Activated CD4-positive, alpha-beta T cell treated with anti-CD3 and anti-CD28 coated beads, Interleukin-2, amount 50 U/mL, for 48 hours (primary cell): ENCODE measurements at places on chromosomes 2 and 18.

GRCh38 chr2:29619689-29620088, 301.7 kb downstream of the ALK start:
- no peak for DNase-seq

DNA sequence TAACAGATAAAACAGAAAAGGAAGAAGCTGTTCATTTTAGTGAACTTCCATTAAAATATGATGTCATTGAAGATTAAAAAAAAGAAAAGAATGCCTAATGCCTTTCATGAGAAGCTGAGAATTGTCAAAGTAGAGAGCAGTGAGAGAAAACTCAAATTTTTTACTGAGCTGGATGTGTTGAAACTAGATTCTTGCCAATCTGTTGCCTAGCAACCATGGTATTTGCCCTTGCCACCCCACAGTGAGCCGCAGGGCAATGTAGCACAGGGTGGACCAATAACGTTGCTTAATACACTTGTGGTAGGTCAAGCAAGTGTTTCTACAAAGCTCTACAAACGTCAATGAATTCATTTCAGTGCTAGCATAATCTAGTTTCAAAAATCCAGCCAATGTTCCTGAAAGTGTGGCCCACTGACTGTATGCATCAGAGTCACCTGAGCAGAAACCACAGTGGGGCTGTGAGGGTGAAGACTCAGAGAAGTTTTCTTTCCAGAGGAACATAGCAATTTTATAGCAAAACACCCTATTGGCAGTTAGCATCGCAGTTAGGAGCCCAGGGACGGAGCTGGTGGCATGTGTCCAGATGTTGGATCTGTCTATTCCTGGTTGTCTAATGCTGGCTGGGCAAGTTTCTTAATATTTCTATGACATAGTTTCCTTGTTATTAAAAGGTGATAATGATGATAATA, 132.2 kb downstream of the DOCK10 start:
- DNase-seq = no peak

GRCh38 chr18:27413495-27414401, 228.6 kb upstream of the CHST9 start:
- DNase-seq = no peak

GRCh38 chr18:47215554-47216138, 35.8 kb downstream of the SKOR2 start:
- DNase-seq = no peak

DNA sequence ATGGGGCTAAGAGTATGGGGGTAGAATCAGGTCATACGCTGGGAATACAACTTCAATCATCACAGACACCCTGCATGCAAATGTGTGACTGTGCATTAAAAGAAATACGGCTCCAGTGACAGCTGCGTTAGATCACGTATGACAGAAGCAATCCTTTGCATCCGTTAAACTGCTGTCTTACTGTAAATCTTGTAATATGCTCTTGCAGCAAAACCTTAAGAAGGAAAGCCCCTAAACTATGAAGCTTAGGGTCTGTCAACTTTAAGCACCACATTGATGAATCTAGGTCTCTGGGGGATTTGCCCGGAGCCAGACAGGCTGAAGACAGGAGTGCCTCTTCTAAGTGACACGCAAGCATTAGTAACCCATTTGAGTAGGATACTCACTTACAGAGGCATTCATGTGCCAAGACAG, 84.7 kb upstream of the EML6 start:
- no peak for DNase-seq

GRCh38 chr2:181399027-181399426, 58.2 kb upstream of the ITGA4 start:
- no peak for DNase-seq

DNA sequence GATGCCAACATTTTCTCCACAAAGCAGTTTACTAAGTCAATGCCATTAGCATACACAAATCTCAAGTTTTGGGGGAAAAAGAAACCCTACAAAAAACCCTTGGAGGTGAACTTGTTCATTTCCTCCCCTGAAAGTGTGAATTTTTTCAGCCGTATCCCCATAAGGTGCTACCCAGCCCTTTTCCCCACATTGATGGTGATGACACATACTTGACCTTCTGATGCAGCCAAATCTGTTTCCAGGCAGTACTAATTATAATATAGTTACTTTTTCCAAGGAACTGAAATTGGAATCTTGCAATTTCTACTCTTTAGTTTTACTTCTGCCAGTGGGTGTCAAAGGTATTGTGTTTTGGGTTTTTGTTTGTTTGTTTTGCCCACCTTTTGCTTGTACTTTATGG, 474.5 kb downstream of the TGIF1 start:
- DNase-seq = no peak
